Vagina (tissue), 2 donors: ENCODE measurements at places on chromosomes 4 and X. TPM values are rescaled to one million over a fixed set of nuclear protein-coding genes. Genes with fewer than 3 reads are reported as not detected.

DNA sequence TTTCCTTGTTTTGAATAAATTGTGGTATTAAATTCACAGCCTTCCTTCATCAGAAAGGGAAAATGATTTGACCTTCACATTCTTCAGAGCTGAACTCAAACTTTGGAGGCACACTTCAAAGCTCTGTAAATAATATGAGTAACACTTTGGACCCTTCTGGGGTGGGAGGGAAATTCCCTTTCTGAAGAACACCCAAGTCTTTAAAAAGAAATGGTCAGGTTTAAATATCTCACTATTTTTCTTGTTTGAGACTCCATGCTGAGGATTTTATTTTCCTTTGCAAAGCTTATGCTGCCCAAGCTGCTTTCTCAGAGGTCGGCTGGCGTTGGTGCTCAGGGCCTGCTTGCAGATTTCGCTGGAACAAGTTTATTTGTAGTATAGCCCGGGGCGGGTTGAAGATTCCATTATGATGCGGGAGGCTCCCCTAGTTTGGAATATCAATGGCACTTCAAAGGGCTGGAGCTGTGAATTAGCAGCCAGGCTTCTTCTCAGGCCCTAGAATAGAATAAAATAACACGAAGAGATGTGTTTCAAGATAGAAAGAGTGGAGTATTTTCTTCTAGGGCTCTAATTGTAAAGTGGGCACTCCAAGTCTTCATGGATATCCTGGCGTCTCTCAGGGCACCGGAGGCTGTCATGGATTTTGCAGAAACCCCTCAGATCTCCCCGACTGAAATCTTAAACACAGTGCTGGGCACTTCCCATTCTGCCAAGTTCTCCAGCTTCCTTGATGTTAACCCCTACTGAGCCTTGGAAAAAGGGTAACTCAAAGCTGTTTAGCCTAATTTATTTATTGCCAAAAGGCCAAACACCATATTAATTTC is 315.6 kb downstream of the GPAT3 start:
- no peaks in the 10 kb centered on the region for H3K4me1 ChIP-seq
- no peaks in the 10 kb centered on the region for H3K36me3 ChIP-seq
- H3K27me3 ChIP-seq, result no peaks in the 10 kb centered on the region

GRCh38 chrX:109696146-109696740 is 36.8 kb downstream of the ACSL4 start:
- H3K36me3 ChIP-seq, result no peaks in the 10 kb centered on the region
- H3K4me3 ChIP-seq, result no peak overlapping the region
- H3K27ac ChIP-seq, result no peak overlapping the region
- no peaks in the 10 kb centered on the region for H3K4me1 ChIP-seq

GRCh38 chr4:116374815-116375214 is 710.6 kb downstream of the TRAM1L1 start:
- no peaks in the 10 kb centered on the region for H3K4me1 ChIP-seq
- H3K4me3 ChIP-seq, result no peak overlapping the region
- H3K36me3 ChIP-seq, result no peaks in the 10 kb centered on the region
- no peak overlapping the region for H3K27ac ChIP-seq
- DNase-seq, result no peak
- no peaks in the 10 kb centered on the region for H3K27me3 ChIP-seq

GRCh38 chr4:8048856-8049676 is 109.4 kb upstream of the AFAP1 start:
- H3K4me1 ChIP-seq, result peaks cover 15% of the 10 kb centered on the region
- DNase-seq, result no peak
- no peak overlapping the region for H3K4me3 ChIP-seq
- H3K27ac ChIP-seq, result no peak overlapping the region
- no peaks in the 10 kb centered on the region for H3K36me3 ChIP-seq
- H3K27me3 ChIP-seq, result no peaks in the 10 kb centered on the region

GRCh38 chr4:103207673-103208072 is 9.5 kb upstream of the CENPE start:
- H3K4me1 ChIP-seq, result no peaks in the 10 kb centered on the region
- no peak for DNase-seq
- no peaks in the 10 kb centered on the region for H3K27me3 ChIP-seq
- H3K36me3 ChIP-seq, result no peaks in the 10 kb centered on the region
- H3K4me3 ChIP-seq, result no peak overlapping the region

- H3K27ac ChIP-seq, result no peak overlapping the region
- no peaks in the 10 kb centered on the region for H3K4me1 ChIP-seq
- H3K4me3 ChIP-seq, result no peak overlapping the region
These were observed 14.4 kb downstream of the ALG13 start for GRCh38 chrX:111695297-111695880.

GRCh38 chr4:45063696-45064095 is 337.3 kb upstream of the GNPDA2 start:
- no peak for DNase-seq
- no peaks in the 10 kb centered on the region for H3K36me3 ChIP-seq
- H3K27ac ChIP-seq, result no peak overlapping the region
- no peak overlapping the region for H3K4me3 ChIP-seq
- H3K27me3 ChIP-seq, result no peaks in the 10 kb centered on the region

- H3K27ac ChIP-seq, result no peak overlapping the region
- H3K4me3 ChIP-seq, result peak overlapping the region; percentile 76
- no peaks in the 10 kb centered on the region for H3K36me3 ChIP-seq
- DNase-seq, result peak; percentile 83
These were observed 1.3 kb downstream of the NOP14 start for GRCh38 chr4:2961811-2962441.

- no peak for DNase-seq
- H3K27ac ChIP-seq, result no peak overlapping the region
- no peaks in the 10 kb centered on the region for H3K4me1 ChIP-seq
- no peak overlapping the region for H3K4me3 ChIP-seq
- no peaks in the 10 kb centered on the region for H3K27me3 ChIP-seq
These were observed 893.2 kb downstream of the FAT4 start for GRCh38 chr4:126207910-126208309.

DNA sequence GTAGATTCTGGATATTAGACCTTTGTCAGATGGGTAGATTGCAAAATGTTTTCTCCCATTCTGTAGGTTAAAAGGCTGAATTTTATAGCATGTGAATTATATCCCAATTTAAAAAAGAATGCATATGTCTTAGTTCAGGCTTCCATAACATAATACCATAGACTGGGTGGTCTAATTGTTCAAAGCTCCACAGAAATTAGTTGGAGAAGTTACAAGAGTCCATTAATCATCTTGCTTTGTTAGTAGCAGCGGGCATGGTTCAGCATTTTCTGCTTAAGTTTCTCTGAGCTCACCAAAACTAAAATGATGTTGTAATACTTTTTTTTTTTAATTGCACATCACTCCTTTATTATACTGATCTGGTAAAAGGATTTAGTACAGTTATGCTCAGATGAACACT is 1.8 kb downstream of the PGAM4 start:
- no peaks in the 10 kb centered on the region for H3K4me1 ChIP-seq
- no peaks in the 10 kb centered on the region for H3K36me3 ChIP-seq
- H3K4me3 ChIP-seq, result no peak overlapping the region
- no peak overlapping the region for H3K27ac ChIP-seq

DNA sequence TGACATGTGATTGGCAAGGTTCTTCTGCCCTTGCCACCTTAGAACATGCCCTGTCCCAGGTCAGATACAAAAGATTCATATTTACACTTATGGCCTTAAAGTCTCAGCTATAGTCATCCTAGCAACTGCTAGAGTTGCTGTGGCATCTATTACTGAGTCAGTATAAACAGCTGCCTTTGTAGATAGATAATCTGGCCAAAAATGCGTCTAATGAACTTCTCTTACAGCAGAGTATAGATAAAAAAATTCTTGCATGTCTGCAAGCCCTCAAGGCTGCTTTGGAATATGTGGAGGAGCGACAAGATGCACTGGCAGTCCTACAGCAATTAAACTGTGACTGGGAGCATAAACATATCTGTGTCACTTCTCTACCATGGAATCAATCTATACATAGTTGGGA is 1209.7 kb upstream of the PABPC4L start:
- no peak overlapping the region for H3K27ac ChIP-seq
- DNase-seq, result no peak
- H3K36me3 ChIP-seq, result no peaks in the 10 kb centered on the region
- no peaks in the 10 kb centered on the region for H3K4me1 ChIP-seq

DNA sequence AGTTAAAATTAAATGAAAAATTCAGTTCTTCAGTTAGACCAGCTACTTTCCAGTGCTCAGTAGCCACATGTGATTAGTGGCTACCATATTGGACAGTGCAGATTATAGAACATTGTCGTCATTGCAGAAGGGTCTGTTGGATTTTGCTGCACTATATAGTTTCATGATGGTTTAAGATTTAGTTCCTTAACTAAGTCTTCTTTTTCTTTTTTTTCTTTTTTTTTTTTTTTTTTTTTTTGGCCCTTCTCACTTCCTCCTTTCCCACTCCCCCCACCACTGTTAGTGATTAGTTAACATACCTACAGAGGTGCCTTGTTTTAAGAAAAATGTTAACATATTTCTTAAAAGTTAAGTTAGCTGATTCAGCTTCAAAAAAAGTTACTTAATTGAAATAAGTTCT is 9.0 kb downstream of the RAB9A start:
- no peaks in the 10 kb centered on the region for H3K36me3 ChIP-seq
- no peak overlapping the region for H3K27ac ChIP-seq
- peaks cover 54% of the 10 kb centered on the region for H3K4me1 ChIP-seq
- no peaks in the 10 kb centered on the region for H3K27me3 ChIP-seq
- no peak for DNase-seq
- no peak overlapping the region for H3K4me3 ChIP-seq

- peak overlapping the region; percentile 99 for H3K27ac ChIP-seq
- H3K36me3 ChIP-seq, result no peaks in the 10 kb centered on the region
- no peaks in the 10 kb centered on the region for H3K27me3 ChIP-seq
- peaks cover 60% of the 10 kb centered on the region for H3K4me1 ChIP-seq
- no peak for DNase-seq
- H3K4me3 ChIP-seq, result peak overlapping the region; percentile 71
These were observed 1.4 kb upstream of the ZFX start for GRCh38 chrX:24148121-24148520.

DNA sequence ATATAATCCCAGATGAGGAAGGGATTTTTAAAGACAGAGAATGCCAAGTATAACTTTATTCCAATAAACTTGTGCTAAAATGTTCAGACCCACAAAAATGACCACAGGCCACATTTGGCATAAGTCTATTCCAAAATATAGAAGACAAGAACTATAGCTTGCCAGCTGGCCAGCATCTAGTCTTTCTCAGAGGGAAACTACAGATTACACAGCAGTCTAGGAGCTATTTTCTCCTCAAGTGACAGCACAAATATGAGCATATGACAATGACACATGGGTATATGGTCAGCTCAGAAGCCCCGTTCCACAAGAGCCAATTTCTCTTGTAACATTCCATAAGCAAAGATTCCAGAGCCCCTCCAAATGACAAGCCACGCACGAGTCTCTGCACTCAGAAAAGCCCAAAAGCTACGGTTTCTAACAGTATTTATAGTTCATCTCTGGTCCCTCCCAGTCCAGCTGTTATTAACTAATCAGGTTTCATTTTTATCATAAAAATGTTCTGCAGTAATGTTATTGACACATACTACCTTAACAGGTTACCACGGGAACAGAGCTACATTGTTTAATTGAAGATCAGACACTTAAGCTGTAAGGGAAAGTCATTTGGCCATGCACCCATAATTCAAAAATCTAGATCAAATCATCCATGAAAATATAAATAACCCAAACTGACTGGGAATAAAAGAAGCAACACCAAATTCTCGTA is 70.3 kb downstream of the RAB28 start:
- DNase-seq, result no peak
- H3K36me3 ChIP-seq, result no peaks in the 10 kb centered on the region
- H3K4me3 ChIP-seq, result no peak overlapping the region
- no peak overlapping the region for H3K27ac ChIP-seq

GRCh38 chrX:63282077-63282476 is 69.1 kb downstream of the SPIN4 start:
- H3K27me3 ChIP-seq, result no peaks in the 10 kb centered on the region
- H3K27ac ChIP-seq, result no peak overlapping the region
- H3K4me3 ChIP-seq, result no peak overlapping the region
- no peaks in the 10 kb centered on the region for H3K36me3 ChIP-seq
- H3K4me1 ChIP-seq, result no peaks in the 10 kb centered on the region
- DNase-seq, result no peak

- no peak for DNase-seq
- H3K4me1 ChIP-seq, result no peaks in the 10 kb centered on the region
- no peaks in the 10 kb centered on the region for H3K36me3 ChIP-seq
- no peak overlapping the region for H3K4me3 ChIP-seq
- no peak overlapping the region for H3K27ac ChIP-seq
These were observed 47.9 kb upstream of the RPA4 start for GRCh38 chrX:96835660-96836289.

DNA sequence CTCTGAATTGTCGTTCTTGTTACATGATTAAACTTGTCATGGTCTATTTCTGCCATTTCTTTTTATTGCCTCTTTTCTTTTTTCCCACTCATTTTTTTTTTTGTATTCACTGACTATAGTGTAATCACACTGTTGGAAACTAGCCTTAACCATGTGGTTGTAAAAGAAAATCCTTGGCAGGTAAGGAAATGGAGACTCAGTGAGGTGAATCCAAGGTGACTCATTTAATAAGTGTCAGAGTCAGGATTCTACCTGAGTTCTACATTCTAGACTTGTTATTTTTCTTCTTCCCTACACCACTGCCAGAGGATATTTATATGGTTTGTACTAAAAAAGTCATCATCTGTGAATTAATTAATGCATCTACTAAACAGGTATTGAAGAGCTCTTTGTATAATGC is 152.2 kb downstream of the CBLL2 start:
- H3K4me3 ChIP-seq, result no peak overlapping the region
- DNase-seq, result no peak
- H3K27me3 ChIP-seq, result no peaks in the 10 kb centered on the region
- H3K4me1 ChIP-seq, result no peaks in the 10 kb centered on the region
- H3K36me3 ChIP-seq, result no peaks in the 10 kb centered on the region
- no peak overlapping the region for H3K27ac ChIP-seq

GRCh38 chr4:16222957-16223527 is 3.2 kb downstream of the TAPT1 start:
- H3K27me3 ChIP-seq, result no peaks in the 10 kb centered on the region
- H3K27ac ChIP-seq, result no peak overlapping the region
- no peak overlapping the region for H3K4me3 ChIP-seq

- no peak overlapping the region for H3K4me3 ChIP-seq
- H3K27me3 ChIP-seq, result no peaks in the 10 kb centered on the region
- no peak for DNase-seq
- no peaks in the 10 kb centered on the region for H3K36me3 ChIP-seq
- H3K4me1 ChIP-seq, result no peaks in the 10 kb centered on the region
These were observed 109.0 kb downstream of the RPS6KA6 start for GRCh38 chrX:84078991-84079390.

GRCh38 chr4:48345542-48345941 is 4.2 kb downstream of the SLAIN2 start:
- no peaks in the 10 kb centered on the region for H3K27me3 ChIP-seq
- H3K4me1 ChIP-seq, result peaks cover 81% of the 10 kb centered on the region
- H3K27ac ChIP-seq, result no peak overlapping the region
- DNase-seq, result no peak

The CLIC2 gene
- total RNA-seq, result 15.5 TPM

The HOPX gene
- total RNA-seq, result 112 TPM

The HELT gene
- not detected for total RNA-seq

The PCSK1N gene
- 15.0 TPM for total RNA-seq

The TSPAN7 gene
- total RNA-seq, result 38.5 TPM

The SMIM10L2A gene
- total RNA-seq, result 1.5 TPM

The ACE2 gene
- 0.49 TPM for total RNA-seq

The MAOB gene
- 13.8 TPM for total RNA-seq

The REPS2 gene
- total RNA-seq, result 10.8 TPM

The SYTL5 gene
- total RNA-seq, result 1.2 TPM
